ENCODE measurements at places on chromosomes 5 and 9. TPM values are rescaled to one million over a fixed set of nuclear protein-coding genes. Genes with fewer than 3 reads are reported as not detected.
A peak's percentile ranks its signal among the peaks of the same experiment; 100 is the strongest.

Gene CTXN3
- total RNA-seq: not detected

- no peak for DNase-seq
Observed at GRCh38 chr9:88759364-88759763, 224.4 kb downstream of the NXNL2 start.

DNA sequence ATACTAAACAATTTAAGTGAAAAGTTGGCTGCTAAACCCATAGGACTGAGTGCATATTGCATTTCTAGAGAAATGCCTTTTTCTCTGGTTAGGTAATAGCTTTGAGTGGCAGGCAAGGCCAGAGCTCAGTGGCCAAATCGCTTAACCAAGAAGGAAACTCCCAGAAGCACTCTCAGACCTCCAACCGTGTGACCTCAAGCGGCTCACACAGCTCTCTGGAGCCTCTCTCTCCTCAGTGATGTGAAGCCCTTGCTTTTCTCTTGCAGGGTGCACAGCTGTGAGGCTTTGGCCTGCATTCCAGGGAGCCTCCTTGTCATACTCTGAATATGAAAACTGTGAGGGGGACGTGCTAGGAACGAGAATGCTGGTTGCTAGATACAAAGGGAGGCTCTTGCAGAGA lies 106.7 kb downstream of the INSYN2B start:
- DNase-seq: no peak

GRCh38 chr5:66010476-66010875 lies 84.1 kb downstream of the ERBIN start:
- DNase-seq: peak; percentile 84

Gene PCDHGB3
- total RNA-seq: under 0.01 TPM

GRCh38 chr9:4667681-4668080 lies 1.4 kb upstream of the SPATA6L start:
- DNase-seq: no peak

DNA sequence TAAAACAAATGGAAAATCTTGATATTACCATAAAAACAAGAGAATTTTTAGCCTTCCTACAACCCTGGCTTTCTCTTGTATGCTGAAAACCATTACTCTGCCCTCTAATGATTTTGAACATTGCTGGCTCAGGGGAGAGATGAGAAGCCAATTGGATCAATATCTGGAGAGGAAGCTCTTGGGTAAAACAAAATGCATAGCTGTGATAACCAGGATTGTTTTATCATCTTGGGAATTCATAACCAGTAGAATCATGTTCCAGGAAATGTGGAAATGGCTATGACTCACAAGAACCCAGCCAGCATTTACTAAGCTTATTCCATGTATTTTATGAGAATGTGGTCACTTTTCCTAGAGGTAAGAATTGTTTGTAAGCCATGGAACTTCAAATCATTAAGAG lies 51.1 kb upstream of the CTNND2 start:
- DNase-seq: peak; percentile 85

Gene ARHGEF28
- total RNA-seq: 44.7 TPM

Measured in bronchial epithelial cell (primary cell).